ENCODE measurements at places on chromosomes 6 and 20.

GRCh38 chr6:168282985-168283685 lies 36.4 kb downstream of the DACT2 start:
- no peak for DNase-seq

DNA sequence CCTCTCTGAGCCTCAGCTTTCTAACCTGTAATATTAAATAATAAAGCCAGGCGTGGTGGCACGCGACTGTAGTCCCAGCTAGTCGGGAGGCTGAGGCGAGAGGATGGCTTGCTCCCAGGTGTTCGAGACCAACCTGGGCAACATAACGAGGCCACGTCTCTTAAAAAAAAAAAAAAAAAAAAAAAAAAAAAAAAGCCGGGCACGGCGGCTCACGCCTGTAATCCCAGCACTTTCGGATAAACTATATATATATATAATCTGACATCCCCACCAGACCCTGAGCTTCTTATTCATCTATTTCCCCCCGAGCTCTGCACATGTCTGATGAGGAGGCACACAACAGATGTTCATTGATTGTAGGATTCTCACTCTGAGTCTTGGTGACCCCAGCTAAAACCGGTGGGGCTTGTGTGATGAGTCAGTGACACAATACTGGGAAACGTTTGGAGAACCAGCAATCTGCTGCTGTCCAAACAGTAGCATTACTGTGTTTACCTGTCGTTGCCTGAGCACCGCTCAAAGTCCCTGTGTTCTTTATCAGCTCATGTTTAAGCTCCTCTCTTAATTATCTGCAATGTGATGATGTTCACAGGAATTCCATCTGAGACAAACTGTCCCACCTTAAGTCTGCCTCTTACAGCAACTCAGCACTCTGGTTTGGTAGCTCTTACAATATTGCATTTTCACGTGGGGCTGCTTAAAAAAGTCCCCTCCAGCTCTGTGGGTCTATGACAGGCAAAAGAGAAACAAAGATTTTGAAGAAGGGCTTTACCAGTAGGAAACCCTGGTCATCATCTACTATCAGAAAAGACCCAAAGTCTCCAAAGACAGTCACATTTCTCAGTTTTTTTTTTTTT lies 1.0 kb upstream of the SPATA2 start:
- peak; percentile 28 for DNase-seq

DNA sequence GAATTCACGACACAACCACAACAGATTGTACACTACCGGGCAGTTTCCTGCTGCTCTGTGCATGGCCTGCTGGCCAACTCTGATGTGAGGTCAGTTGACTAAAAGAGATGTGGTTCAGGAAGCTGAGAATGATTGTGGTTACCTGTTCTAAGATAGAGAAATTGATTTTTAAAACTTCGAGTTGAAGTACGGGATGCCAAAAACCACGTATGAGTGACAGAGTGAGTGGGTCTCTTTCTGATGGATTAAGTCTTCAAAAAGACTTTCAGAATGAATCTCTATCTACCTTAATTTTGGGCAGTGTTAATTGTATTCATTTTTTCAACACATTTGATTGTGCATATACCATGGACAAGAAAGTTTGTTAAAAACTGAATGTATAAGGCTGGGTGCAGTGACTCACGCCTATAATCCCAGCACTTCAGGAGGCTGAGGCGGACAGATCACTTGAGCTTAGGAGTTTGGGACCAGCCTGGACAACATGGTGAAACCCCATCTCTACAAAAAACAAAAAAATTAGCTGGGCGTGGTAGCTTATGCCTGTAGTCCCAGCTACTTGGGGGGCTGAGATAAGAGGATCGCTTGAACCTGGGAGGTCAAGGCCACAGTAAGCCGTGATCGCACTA lies 121.2 kb downstream of the SGK1 start:
- no peak for DNase-seq

DNA sequence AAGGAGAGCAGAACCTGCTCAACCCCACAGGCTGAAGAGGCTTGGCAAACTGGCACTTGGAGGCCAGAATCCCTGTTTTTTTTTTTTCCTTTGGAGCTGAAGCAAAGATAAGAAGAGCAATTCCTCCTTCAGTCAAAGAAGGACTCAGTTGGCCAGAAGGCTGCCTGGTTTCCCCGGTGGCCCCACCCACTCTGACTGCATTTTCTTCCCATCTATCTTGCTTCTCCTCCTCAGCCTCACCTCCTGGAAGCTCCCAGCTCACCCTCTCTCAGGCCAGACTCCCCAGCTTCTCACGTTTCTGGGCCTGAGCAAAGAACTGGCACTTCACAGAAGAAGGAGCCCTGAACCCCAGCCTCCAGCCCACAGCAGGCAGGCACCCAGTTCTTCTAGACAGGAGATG lies 2.4 kb downstream of the LRFN2 start:
- no peak for DNase-seq

DNA sequence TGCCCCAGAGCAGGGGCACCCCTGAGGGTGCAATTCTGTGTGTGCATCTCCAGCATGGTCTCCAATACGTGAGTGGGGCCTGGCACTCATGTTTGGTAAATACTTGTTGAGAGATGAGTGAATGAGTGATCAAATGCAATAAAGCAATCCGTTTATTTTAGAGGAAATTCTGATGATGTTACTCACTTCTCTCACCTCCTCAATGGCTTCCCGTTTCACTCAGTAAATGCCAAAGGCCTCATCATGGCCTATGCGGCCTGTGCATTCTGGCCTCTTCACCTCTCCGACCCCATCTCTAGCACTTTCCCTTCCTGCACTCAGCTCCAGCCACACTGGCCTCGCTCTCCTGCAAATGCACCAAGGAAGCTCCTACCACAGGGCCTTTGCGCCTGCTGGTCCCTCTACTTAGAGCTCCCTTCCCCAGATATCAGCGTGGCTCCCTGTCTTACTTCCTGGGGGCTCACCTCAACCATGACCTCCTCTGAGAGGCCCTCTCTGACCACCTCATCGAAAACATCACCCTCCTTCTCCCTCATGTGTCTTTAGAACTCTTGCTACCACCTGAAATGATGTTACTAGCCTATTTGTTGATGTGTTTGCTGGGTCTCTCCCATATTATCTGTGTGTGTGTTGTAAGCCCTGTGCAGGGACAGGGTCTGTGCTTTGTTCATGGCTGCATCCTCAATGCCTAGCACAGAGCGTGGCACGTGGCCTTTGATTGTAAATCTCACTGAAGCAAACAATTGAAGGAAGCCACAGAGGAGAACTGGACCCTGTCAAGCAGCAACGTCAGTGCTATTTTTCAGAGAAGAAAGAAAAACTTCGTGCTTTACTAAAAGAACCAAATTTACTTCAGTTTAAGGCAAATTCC lies 42.6 kb downstream of the RAB44 start:
- peak; percentile 50 for DNase-seq

Data from EL (cell line).